ENCODE measurements at places on chromosomes 7 and 10.

- no peak for DNase-seq
Measured at GRCh38 chr10:79101560-79102497, 33.1 kb downstream of the ZMIZ1 start.

- peak; percentile 99 for DNase-seq
Measured at GRCh38 chr7:128862571-128863432, at the start of gene ATP6V1F. Gene ATP6V1F (plus strand): TSS chr7:128862856. CDS start chr7:128862905, 49 bp downstream.

DNA sequence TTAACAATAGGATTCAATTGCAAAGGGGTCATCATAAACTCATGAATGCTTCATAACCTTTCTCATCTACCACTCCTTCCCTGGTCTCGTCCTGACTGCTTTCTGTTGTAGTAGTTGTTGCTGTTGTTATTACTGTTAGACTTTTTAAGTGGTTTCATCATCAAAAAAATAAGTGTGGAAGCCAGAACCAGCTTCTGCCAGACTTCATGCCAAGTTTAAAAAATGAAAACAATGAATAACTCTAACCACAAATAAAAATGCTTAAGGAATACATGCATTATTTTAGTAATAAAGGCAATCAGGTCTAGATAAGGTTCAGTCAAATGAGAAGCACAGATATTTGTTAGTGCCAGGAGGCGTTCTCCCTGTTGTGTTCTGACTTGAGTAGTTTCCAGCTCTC lies 85.4 kb downstream of the PCLO start:
- DNase-seq: no peak

GRCh38 chr7:30791114-30791513 lies 19.9 kb downstream of the MINDY4 start:
- no peak for DNase-seq

DNA sequence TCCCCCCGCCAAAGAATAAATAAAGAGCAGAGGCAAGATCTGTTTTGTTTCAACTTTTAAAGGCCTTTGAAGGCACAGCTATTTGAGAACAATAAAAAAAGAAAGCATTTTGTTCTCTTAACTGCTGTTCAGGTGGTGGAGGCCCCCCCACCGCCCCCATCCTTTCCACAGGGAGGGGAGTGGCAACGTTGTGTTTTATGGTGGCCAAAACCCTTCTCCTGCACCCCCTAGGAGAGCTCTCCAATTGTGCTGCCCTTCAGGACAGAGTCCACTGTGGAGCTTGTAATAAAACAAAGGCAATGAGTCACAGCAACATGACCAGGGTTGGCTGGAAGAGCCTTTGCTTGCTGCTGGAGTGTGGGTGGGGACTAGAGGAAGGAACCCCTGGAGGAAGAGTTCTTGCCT lies 987.9 kb downstream of the KCNMA1 start:
- no peak for DNase-seq

GRCh38 chr7:76354981-76355730 lies 3.6 kb downstream of the YWHAG start:
- no peak for DNase-seq

DNA sequence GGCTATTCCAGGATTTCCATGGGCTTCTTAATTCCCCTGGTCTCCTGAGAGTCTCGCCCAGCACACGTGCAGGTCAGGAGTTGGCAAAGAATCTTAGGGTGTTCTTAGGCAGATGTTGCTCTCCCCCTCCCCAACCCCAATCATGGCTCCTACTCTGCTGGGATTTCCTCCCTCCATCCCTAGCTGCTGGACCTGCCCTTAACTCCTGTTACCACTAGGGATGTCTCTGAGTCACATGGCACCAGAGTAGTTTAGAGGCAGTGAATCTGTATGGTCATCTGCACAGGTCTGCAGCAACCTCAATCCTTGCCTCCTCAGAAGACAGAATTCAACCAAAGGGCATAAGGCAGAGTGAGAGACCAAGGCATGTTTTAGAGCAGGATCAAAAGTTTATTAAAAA lies 51.8 kb upstream of the CHST3 start:
- DNase-seq: no peak

GRCh38 chr10:86803156-86803555 lies 46.7 kb downstream of the BMPR1A start:
- DNase-seq: no peak

- no peak for DNase-seq
Measured at GRCh38 chr7:79692015-79692414, 238.5 kb upstream of the MAGI2 start.

GRCh38 chr7:47142169-47142866 lies 439.6 kb downstream of the TNS3 start:
- no peak for DNase-seq

DNA sequence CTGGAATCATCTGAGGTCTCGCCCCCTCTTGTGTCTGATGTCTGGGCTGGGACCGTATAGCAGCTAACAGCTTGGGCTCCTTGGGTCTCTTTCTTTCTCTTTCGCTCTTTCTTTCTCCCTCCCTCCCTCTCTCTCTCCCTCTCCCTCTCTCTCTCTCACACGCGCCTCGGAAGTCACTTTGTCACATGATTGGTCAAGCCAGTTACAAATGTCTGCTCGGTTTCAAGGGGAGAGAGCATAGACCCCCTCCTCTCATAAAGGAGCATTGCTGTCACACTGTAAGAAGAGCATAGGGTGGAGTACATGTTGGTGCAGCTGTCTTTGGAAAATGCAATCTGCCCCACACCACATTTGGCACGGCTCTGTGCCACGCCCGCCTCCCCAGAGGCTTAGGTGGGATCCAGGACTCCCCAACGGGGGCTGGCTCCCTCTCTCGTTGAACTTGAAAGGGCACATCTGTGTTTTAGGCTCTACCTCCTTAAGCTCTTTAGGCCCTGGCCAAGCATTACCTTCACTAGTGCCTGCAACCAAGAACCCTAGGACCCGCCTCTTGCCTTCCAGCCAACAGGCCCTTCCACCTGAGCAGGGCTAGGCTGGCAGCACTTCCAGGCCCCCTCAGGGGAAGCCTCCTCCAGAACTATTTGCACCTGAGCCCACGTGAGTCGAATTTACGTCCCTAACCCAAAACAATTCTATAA lies 61.9 kb upstream of the CACUL1 start:
- DNase-seq: no peak

DNA sequence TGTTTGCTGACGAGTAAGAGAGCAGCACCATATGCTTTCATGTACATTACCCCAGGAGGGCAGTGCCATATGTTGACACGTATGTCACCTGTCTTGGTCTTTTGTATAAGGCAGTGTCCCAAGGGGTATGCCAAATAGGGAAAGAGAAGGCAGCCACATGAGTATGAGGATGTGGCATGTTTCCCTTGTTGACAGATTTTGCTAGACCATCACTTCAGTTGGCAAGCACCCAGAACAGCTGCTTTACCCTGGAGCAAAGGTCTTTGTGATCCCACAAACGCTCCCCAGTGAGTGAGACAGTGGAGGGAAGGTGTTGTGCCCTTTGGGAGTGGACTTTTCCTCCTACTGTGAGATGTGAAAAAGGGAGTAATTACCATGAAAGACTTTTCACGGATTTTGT lies 350.1 kb downstream of the ETV1 start:
- no peak for DNase-seq

GRCh38 chr10:131898061-131898460 lies 2.7 kb upstream of the PPP2R2D start:
- no peak for DNase-seq

GRCh38 chr10:75746356-75746755 lies 314.9 kb downstream of the LRMDA start:
- no peak for DNase-seq

DNA sequence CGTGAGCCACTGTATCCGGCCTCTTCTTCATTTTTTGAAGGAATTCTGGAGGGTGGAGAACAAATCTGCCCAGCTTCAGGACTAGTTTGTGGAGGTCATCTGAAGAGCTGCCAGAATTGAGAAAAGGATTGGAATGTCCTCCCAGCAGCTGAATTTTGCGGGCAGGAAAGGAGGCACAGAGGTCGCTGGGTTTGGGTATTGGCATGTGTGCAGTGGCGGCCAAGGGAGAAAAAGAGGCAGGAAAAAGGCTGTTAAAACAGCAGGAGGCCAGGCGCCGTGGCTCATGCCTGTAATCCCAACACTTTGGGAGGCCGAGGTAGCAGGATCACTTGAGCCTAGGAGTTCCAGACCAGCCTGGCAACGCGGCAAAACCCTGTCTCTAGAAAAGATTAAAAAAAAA lies 80.4 kb downstream of the HIP1 start:
- no peak for DNase-seq

GRCh38 chr7:84841809-84842208 lies 345.0 kb downstream of the SEMA3D start:
- DNase-seq: no peak

DNA sequence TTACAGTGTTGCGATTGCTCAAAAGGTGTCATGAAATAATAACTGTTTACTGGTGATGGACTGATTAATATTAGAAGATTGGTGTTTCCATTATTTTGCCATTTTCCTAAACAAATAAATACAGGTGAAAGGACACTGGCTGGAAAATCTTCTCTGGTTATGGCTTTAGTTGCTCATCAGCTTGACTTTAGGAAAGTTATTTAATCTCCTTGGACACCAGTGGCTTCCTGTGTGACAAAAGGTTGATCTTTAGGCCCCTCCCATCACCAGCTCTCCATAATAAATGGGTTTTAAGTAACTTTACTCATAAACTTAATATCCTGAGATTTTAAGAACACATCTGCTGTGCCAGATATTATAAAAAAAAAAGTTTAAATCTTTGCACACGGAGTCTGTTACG lies 737 bp downstream of the CABCOCO1 start:
- DNase-seq: no peak

GRCh38 chr7:30838008-30838407 lies 66.8 kb downstream of the MINDY4 start:
- no peak for DNase-seq

DNA sequence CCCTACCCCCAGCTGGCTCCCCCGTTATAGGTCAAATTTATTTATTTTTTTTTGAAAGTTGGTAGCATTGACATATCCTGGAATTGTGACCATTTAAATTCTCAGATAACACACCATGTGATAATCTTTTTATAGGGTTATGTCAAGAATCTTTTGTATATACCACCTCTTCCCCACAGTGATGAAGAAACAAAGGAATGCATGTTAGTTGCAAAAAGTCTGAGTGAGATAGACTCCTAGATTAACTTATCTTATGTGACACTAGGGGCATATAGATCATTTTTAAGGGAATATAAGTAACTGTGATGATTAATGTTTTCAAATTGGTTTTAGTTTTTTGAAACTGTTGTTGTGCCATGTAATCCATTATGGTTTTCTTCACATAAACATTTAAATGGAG lies 68.3 kb downstream of the MLLT10 start:
- no peak for DNase-seq

DNA sequence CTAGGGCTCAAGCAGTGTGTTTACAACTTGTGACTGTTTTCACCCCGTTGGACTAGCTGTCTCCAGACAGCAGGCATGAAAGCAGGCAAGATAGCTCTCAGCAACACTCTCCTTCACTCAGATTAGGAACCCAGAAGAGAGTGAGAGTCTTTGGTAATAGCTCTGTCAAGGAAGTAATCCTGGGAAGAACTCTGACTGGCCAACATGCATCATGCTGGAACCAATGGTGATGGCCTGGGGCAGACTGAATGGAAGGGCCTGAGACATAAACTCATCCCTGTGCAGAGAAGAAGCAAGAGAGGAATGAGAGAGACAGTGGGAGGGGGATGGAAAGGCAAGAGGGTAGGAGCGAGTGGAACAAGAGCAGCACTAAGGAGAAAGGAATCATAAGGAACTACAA lies 48.9 kb downstream of the AKR1D1 start:
- no peak for DNase-seq

DNA sequence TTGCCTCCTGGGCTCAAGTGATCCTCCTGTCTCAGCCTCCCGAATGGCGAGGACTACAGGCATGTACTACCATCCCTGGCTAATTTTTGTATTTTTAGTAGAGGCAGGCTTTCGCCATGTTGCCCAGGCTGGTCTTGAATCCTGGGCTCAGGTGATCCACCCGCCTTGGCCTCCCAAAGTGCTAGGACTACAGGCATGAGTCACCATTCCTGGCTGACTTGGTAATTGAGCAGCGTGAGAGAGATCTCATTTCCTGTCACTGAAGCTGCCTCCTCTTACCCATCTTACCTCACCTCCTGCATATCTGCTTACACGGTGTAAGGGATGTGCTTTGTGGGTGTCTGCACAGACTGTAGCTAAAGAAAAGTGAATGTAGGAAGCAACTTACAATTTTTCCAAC lies 9.7 kb downstream of the IFIT3 start:
- DNase-seq: no peak

- DNase-seq: no peak
Measured at GRCh38 chr7:101896316-101896715, 78.9 kb downstream of the CUX1 start.

DNA sequence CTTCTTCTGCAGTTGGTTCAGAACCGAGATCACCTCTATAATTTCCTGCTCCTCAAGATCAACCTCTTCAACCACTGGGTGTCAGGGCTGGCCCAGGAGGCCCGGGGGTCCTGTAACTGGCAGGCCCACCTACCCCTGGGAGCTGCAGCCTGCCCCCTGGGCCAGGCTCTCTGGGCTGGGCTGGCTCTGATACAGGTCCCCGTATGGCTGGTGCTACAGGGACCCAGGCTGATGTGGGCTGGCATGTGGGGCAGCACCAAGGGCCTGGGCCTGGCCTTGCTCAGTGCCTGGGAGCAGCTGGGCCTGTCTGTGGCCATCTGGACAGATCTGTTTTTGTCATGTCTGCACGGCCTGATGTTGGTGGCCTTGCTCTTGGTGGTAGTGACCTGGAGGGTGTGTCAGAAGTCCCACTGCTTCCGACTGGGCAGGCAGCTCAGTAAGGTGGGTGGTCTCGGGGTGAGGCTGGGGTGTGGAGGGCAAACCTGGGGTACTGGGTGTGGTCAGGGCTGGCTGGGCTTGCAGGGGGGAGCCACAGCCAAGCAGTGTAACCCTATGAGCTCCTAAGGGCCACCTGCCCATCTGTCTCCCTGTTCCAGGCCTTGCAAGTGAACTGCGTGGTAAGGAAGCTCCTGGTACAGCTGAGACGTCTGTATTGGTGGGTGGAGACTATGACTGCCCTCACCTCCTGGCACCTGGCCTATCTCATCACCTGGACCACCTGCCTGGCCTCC lies 4.2 kb downstream of the TMEM270 start:
- no peak for DNase-seq

- DNase-seq: peak; percentile 89
Measured at GRCh38 chr7:102279537-102280400, 6.9 kb upstream of the SH2B2 start.

- no peak for DNase-seq
Measured at GRCh38 chr7:20085086-20085485, 132.1 kb downstream of the MACC1 start.

DNA sequence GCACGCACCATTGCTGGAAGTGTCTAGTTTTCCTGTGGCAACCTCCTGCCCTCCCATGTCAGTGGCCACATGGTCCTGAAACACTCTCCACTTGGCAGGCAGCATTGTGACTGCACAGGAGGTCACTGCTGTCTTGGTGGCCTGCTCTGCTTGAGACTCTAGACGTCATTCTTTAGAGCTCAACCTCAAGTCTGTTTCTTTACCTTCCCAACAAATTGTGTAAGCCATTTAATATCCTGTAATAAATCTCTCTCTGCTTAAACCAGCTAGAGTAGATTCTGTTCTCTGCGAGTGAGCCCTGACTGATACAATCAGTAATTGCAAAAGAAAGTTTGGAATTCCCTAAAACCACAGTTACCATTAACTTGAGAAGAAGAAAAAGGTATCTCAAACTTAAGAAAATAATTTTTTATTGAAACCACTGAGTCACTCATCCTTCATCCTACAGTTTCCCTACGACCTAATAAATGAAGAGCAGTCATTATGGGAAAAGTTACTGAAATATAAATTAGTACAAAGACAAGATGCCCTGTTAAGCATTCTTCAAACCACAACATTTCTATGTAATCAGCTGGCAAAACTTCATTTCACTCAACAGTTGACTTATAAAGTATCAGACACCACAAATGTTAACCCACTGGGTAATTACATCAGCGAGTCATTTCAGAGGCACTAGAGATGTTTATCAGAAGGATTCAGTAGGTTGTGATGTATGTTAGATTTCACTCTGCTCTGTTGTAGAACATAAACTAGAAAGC lies 18.0 kb downstream of the SLC25A13 start:
- DNase-seq: no peak
